CD4-positive, alpha-beta memory T cell (primary cell): ENCODE measurements at places on chromosomes 1 and 21. TPM values are rescaled to one million over a fixed set of nuclear protein-coding genes. Genes with fewer than 3 reads are reported as not detected.

- H3K27ac ChIP-seq, result no peak overlapping the region
- no peak for DNase-seq
- H3K36me3 ChIP-seq, result no peaks in the 10 kb centered on the region
- no peaks in the 10 kb centered on the region for H3K4me1 ChIP-seq
- no peaks in the 10 kb centered on the region for H3K27me3 ChIP-seq
- no peak overlapping the region for H3K4me3 ChIP-seq
Measured at GRCh38 chr1:7692005-7692404, 79.1 kb upstream of the VAMP3 start.

DNA sequence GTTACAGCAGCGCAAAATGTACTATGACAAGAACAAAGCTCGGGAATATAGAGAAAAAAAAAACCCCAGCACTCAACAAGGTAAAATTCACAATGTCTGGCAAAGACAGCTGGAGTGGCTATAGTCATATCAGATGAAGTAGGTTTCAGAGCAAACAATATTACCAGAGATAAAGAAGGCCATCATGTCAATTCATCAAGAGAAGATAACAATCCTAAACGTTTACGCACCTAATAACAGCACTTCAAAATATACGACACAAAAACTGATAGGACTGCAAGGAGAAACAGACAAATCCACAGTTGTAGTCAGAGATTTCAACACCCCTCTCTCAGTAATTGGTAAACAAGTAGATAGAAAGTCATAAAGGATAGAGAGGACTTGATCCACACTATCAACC, 455.2 kb downstream of the PTPRU start:
- H3K27ac ChIP-seq, result no peak overlapping the region
- no peaks in the 10 kb centered on the region for H3K36me3 ChIP-seq
- no peaks in the 10 kb centered on the region for H3K4me1 ChIP-seq
- H3K27me3 ChIP-seq, result no peaks in the 10 kb centered on the region
- DNase-seq, result no peak

GRCh38 chr1:119767486-119767885, 1.2 kb downstream of the HMGCS2 start:
- no peaks in the 10 kb centered on the region for H3K4me1 ChIP-seq
- no peak overlapping the region for H3K4me3 ChIP-seq
- H3K27me3 ChIP-seq, result no peaks in the 10 kb centered on the region
- H3K36me3 ChIP-seq, result no peaks in the 10 kb centered on the region
- H3K27ac ChIP-seq, result no peak overlapping the region
- DNase-seq, result no peak

DNA sequence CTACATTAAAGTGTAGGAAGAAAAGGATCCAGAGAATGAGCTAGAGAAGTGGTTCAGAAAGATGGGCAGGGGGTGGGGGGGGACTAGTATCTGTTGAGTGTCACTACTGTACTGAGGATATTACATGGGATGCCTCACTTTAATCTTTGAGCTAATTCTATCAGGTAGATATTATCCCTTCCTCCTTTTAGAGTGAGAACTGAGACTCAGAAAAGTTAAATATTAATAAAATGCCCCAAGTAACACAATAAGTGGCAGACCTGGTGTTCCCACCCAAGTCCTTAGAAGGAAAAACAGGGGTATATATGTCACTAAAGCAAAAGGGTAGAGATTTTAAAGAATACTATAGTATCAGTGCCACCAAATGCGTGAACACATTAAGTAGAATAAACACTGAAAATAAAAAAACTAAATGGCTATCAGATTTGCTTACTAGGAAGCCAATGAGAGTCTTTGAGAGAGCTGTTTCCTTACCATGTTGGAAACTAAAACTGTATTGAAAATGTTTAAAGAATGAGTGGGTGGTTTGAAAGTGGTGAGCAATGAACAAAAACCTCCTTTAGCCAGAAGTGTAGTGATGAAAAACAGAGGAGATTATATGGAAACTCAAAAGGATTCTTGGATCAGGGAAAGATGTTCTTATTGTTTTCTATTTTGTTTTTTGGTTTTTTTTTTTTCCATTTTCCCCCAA, 230.8 kb downstream of the BARHL2 start:
- no peaks in the 10 kb centered on the region for H3K27me3 ChIP-seq
- H3K4me3 ChIP-seq, result no peak overlapping the region
- DNase-seq, result no peak
- H3K27ac ChIP-seq, result no peak overlapping the region

Gene CACNA1S
- total RNA-seq, result not detected

GRCh38 chr1:36880155-36881067, 153.9 kb downstream of the GRIK3 start:
- H3K27ac ChIP-seq, result no peak overlapping the region
- no peak for DNase-seq
- no peaks in the 10 kb centered on the region for H3K4me1 ChIP-seq
- no peaks in the 10 kb centered on the region for H3K27me3 ChIP-seq

DNA sequence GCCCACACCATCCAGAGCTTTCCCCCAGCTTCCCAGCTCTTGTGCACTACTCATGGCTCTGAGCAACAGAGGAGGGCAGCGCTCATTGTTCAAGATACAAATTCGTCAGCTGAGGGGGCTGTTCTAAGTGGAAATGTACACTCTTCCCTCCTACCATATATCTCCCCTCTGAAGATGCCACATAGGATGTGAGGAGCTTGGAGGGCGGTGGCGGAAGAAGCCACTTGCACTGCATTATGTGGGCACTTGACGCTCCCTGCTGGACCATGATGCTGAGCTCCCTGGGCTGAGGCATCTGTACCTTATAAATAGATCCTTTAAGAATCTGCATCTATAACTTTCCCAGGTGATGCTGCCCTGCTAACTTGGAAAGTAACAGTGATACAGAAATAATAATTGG, 477.6 kb upstream of the DEPDC1 start:
- no peak overlapping the region for H3K27ac ChIP-seq
- no peak overlapping the region for H3K4me3 ChIP-seq
- H3K36me3 ChIP-seq, result no peaks in the 10 kb centered on the region
- no peak for DNase-seq
- H3K4me1 ChIP-seq, result no peaks in the 10 kb centered on the region
- no peaks in the 10 kb centered on the region for H3K27me3 ChIP-seq

DNA sequence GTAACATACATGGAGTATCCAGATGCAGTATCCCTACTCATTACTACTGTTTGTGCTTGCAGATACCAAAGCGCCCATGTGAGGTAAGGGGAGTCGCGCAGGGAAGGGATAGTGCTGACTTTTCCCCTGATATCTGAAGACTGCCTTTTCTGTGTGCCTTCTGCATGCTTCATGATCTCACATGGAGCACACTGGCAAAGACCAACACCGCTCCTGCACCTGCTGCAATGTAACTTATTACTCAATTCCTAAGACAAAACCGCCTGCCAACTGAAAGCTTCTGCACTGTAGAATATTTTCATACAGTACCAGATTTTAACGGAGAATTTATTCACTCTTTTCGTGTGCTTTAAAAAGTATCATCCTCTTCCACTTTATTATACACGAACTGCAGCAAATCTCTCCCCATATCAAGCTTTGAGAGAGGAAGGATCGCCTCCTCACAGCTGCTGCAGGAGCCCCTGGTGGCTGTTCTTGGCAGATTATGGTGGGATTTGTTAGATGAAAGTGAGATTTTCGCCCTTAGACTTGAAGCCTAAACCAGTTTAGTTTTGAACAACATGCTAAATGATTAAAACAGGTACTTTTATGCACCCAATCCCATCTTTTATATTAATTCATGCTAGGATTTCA, 99.1 kb downstream of the PTPN14 start:
- peaks cover 8% of the 10 kb centered on the region for H3K27me3 ChIP-seq
- H3K36me3 ChIP-seq, result no peaks in the 10 kb centered on the region
- H3K4me3 ChIP-seq, result no peak overlapping the region
- no peak for DNase-seq

DNA sequence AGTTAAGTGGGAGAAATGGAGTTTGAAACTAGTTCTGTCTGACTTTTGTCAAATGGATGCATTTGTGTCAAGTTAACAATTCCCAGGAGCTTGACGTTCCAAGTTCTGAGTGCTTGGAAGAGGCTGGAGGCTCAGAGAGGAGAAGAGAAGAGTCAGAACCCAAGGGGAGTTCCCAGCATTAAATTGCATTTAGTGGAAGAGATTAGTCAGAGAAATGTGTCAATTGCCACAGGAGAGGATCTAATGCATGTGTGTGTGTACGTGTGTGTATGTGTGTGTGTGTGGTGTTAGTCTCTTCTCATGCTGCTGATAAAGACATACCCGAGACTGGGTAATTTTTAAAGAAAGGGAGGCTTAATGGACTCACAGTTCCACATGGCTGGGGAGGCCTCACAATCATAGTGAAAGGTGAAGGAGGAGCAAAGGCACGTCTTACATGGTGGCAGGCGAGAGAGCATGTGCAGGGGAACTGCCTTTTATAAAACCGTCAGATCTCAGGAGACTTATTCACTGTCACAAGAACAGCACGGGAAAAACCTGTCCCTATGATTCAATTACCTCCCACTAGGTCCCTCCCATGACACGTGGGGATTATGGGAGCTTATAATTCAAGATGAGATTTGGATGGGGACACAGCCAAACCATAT, 101.5 kb upstream of the TMEM51 start:
- no peaks in the 10 kb centered on the region for H3K4me1 ChIP-seq
- H3K27ac ChIP-seq, result no peak overlapping the region
- H3K36me3 ChIP-seq, result no peaks in the 10 kb centered on the region
- no peak overlapping the region for H3K4me3 ChIP-seq
- no peak for DNase-seq

Gene LYPLA2
- total RNA-seq, result 55.8 TPM

DNA sequence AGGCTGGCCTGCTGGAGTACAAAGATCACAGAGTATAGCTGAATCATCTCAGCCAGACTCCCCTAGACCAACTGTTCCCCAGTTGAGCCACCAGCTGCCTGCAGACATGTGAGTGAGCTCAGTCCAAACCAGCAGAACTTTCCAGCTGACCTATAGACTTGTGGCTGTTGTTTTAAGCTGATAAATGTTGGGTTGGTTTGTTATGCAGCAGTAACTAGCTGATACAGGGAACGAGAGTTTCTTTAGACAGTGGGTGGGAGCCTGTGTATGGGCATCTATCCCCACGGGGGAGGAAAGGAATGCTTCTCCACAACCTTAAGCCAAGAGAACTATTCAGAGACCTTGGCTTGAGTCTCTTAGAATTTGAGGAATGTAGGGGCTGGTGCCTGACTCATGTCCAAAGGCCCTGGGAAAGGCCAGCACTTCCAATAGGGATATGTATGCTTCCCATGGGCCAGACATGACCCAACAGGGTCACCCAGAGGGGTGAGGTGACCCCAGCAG, 30.1 kb downstream of the SLC1A7 start:
- H3K27me3 ChIP-seq, result no peaks in the 10 kb centered on the region
- H3K27ac ChIP-seq, result no peak overlapping the region
- no peaks in the 10 kb centered on the region for H3K4me1 ChIP-seq
- no peak for DNase-seq
- no peak overlapping the region for H3K4me3 ChIP-seq

GRCh38 chr1:208643005-208643597, 398.9 kb upstream of the PLXNA2 start:
- H3K27me3 ChIP-seq, result no peaks in the 10 kb centered on the region
- H3K4me1 ChIP-seq, result no peaks in the 10 kb centered on the region
- H3K27ac ChIP-seq, result no peak overlapping the region
- H3K4me3 ChIP-seq, result no peak overlapping the region
- no peaks in the 10 kb centered on the region for H3K36me3 ChIP-seq
- DNase-seq, result no peak

Gene PGBD5
- not detected for total RNA-seq

Gene MTMR11
- 1.3 TPM for total RNA-seq

- H3K4me3 ChIP-seq, result no peak overlapping the region
- no peaks in the 10 kb centered on the region for H3K27me3 ChIP-seq
- no peaks in the 10 kb centered on the region for H3K36me3 ChIP-seq
- no peak for DNase-seq
- peak overlapping the region; percentile 57 for H3K27ac ChIP-seq
Measured at GRCh38 chr1:25631750-25632485, 15.3 kb downstream of the MAN1C1 start.

DNA sequence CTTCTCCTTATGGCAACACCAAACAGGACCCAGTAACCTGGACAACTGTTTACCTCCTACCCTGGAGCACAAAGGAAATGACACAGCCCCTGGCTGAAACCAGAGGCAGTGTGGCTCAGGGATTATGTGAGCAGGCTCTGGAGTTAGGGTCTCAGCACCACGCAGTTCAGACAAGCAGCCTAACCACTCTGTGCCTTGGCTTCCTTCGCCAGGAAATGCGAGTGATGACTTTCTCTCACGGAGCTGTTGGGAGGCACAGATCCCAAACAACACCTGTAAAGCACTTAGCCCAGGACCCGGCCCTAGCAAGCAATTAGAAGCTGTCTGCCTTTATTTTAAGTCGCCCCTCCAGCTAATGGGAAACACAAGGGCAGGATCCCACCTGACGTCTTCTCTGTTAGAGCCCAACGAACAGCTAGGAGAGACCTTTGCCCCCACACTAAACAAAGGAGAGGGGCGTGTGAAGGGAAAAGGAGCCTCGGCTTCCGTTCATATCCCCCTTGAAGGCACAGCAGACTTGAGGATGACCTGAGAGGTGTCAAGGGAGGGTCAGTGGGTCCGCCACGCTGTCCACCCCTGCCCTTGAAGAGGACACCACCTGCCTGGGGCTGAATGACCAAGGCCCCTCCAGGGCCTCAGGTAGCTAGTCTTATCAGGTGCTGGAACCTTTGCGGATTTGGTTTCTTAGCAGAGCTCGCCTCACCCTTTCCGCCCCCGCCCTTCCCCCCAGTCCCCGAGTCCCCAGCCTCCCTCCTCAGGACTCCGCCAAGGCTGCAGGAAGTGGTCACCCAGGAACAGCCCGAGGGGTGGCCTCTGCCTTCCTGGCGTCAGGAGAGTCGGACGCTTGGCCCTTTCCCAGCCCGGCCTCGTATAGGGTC, 860 bp downstream of the TMEM63A start:
- H3K36me3 ChIP-seq, result peaks cover 30% of the 10 kb centered on the region
- H3K4me3 ChIP-seq, result peak overlapping the region; percentile 98
- H3K27ac ChIP-seq, result peak overlapping the region; percentile 84
- H3K27me3 ChIP-seq, result no peaks in the 10 kb centered on the region
- peak; percentile 55 for DNase-seq
